Pulmonary artery endothelial cell (primary cell): ENCODE measurements at places on chromosomes 12 and 14.

DNA sequence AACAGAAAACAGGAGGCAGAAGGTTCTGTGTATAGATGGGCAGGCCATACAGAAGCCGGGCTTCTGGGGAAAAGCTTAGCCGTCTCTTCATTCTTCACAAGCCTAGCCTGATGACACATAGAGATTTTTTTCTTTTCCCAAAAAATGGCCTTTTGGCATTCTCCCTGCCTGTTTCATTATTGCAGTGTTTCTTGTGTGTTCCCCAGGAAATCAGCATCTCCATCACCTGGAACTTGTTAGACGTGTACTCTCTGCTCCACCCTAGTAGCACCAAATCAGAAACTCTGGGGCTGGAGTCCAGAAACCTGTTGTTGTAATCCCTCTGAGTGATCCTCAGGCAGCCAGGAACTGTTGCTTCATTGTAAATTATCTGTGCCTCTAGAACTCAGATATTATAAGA, 388.1 kb downstream of the CCDC91 start:
- DNase-seq: no peak

GRCh38 chr12:6084969-6085450, 39.5 kb downstream of the VWF start:
- no peak for DNase-seq

GRCh38 chr12:40325349-40325960, 100.7 kb downstream of the LRRK2 start:
- no peak for DNase-seq

DNA sequence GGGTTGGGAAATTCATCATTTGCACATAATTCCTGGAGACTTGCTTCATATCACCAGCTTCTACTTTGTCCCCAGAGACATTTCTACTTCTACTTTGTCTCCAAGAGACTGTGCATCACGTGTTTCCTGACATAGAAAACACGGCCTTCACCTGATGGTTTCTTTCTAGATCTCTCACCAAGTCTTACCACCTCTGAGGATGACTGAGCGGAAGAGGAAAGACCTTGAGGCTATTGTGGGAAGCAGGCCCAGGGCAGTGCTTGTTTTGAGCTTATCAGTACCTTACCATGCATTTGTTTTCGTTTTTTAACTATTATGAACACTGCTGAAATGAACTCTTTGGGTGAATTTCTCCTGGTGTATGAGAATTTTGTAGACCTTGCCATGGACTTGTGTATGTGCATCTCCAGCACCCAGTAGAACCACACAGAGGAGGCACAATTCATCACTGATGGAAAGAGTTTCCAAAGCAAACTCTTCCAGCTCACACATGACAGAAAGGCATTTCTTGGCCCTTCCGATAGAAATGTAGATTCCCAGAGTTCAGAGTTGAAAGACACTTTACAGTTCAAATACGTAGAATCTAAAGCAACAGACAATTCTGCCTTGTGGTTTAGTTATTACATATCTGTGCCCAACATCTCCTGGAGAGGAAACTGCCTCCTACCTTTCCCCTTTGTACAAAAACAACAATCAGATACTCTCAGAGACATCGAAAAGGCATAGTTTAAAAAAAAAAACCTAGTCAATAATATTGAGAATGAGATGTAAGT, 434.7 kb downstream of the FUT8 start:
- DNase-seq: no peak

GRCh38 chr14:65469903-65470302, 57.4 kb downstream of the FUT8 start:
- no peak for DNase-seq

- no peak for DNase-seq
These were observed 157.5 kb upstream of the HIF1A start for GRCh38 chr14:61537563-61538463.
